ENCODE measurements at places on chromosomes 3 and 15. TPM values are rescaled to one million over a fixed set of nuclear protein-coding genes. Genes with fewer than 3 reads are reported as not detected.

GRCh38 chr15:74821091-74821789 is 5.2 kb upstream of the CPLX3 start:
- no peak for DNase-seq

GRCh38 chr3:159488602-159489001 is 500.0 kb upstream of the IL12A start:
- DNase-seq, result no peak

DNA sequence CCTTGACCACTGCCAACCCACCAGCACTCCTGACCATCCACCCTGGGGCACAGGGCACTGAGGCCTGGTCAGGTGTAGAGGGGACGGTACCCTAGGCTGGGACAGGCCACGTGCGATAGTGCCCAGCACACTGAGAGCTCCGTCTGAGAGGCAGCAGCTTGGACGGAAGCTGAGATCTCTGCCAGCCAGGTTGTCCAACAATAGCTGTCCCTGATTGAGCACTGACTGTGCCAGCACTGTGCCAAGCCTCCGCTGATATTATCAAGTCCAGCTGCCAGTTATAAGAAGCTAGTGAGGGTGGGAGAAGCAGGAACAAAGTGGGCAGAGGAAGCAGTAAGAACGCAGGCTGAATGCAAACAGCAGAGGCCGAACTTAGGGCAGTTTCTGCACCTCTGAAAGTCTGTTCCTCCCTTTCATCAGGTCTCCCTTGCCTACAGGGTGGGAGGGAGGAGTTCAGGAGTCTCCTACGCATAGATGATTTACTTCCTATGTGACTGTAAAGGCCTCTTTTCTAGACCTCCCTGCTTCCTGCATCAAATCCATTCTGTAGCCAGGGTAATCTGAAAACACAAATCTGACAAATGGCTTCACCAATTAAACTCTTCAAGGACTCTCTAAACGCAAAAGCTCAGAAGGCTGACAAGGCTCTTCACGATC is 29.7 kb downstream of the MRPS11 start:
- DNase-seq, result no peak

The ATP13A5 gene
- not detected for total RNA-seq

The LIPH gene
- 0.36 TPM for total RNA-seq

- DNase-seq, result no peak
Observed at GRCh38 chr15:62277816-62278394, 112.8 kb upstream of the C2CD4B start.

The RAD51 gene
- total RNA-seq, result 12.1 TPM

GRCh38 chr3:45688194-45688881 is 858 bp upstream of the SACM1L start:
- DNase-seq, result no peak

- no peak for DNase-seq
Observed at GRCh38 chr3:166837535-166837934, 542.6 kb downstream of the ZBBX start.

The CACNA1D gene
- 1.9 TPM for total RNA-seq

GRCh38 chr15:39745415-39745814 is 37.2 kb downstream of the FSIP1 start:
- DNase-seq, result no peak

DNA sequence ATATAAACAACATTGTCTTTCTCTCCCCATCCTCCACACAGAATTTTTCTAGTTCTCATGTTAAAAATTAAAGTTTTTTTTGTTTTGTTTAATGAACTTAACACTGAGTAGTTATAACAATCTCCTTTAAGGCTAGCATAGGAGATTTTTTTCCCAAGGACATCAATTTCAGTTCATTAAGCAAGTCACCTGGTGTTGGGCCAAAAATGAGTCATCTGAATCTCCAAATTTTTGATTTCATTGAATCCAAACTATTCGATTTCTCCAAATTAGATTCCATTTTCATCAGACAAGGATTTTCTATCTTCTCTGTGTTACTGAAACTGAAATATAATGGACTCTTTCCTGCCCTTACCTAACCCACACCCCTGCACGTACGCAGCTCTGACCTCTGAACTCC is 631.4 kb upstream of the MDFIC2 start:
- DNase-seq, result peak; percentile 42

The C3orf20 gene
- not detected for total RNA-seq

The CLRN1 gene
- not detected for total RNA-seq

DNA sequence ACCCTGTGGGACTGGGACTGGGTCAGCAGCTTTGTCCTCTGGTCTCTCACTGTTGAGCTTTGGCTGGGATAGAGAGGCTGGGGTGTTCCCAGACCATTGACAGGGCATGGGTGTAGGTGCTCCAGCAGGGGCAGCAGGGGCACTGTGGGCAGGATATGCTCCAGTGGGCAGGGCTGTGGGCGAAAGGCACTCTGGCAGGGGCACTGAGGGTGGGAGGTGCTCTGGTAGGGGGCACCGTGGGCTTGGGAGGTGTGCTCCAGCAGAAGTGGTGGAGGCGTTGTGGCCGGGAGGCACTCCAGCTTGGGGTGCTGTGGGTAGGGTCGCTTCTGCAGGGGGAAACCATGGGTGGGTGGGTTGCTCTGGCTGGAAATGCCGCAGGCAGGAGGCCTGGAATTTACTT is 62.1 kb downstream of the LRRC49 start:
- DNase-seq, result no peak

The LDHAL6B gene
- total RNA-seq, result not detected

DNA sequence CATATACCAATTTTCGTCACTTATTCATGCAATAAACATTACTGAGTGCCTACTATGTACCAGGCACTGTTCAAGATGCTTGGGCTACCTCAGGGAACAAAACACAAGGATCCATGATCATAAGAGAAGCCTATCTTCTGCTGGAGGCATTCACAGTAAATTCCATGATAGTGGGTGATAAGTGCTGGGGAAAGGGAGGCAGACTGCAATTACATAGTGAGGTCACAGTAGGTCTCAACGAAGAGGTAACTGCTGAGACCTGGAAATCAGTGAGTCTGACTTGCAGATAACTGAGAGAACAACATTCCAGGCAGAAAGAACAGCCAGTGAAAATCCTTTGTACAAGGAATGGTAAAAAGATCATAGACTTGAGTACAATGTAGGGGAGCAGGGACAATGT is 33.6 kb downstream of the RAF1 start:
- no peak for DNase-seq

DNA sequence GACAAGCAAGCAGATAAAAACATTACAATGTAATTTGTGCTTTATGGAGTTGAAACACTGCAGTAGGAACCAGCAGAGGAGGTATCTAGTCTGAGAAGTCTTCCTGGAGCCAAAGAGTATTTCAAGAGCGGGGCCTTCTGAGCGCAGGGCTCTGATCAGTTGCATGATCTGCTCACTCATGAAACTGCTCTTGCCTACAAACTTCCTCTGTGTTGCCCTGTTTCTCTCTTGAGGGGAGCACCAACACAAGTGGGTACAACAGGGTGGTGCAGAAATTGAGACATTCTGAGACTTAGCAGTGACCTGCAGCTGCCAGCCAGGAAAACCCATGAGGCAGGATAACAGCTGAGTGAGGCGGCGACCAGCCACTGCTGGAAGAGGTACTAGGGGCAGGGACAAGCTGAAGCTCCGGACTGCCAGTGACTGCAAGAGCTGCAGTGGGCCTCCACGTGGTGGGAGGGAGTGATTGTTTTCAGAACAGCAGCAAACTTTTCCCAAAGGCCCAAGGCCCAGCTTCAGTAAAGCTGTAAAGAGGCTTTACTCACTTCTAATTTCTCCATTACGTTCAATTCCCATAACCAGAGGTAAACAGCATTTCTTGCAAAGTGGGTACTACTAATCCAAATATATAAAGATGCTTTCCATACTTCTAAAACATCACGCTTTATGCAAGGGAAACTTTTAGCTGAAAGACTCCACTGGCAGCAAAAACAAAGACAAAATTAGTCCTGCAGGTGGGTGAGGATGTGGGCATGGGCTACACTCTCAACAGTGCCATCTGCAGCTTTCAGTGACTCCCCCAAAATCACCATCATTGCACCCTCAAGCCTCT is 69.0 kb upstream of the LPP start:
- no peak for DNase-seq

All from fibroblast of the aortic adventitia (primary cell).